NCI-H526 treated with DMSO at 0.1 percent for 48 hours (cell line): ENCODE measurements at places on chromosomes 5 and 9.

- DNase-seq, result no peak
These were observed 298.0 kb downstream of the FBXL7 start for GRCh38 chr5:15798006-15798405.

DNA sequence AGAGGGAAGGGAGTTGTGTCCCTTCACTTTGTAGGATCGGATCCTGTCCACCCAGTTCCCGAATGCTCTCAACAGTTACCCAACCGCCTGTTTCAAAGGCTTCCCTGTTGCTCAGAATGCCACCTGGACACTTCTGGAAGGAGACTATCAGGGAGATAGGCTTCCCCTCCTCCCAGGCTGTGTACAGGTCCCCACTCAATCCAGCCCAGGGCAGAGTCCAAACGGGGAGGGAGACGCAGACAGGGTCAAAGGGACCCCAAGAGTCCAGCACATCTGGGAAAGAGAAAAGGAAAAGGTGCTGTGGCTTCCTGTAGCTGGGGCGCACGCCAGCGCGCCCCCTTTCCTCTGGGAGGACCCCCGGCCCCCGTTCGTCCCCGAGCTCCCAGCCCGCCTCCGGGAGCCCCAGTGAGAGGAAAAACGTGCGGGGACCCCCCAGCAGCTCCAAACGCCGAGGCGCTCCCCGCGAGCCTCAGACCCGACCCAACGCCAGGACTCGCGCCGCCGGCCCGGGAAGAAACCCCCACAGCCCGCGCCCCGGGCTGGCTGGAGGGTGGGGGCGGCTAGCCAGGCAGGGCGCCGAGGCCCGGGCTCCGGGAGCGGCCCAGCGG, 640 bp downstream of the SURF4 start:
- no peak for DNase-seq

- DNase-seq, result no peak
These were observed 32.9 kb upstream of the DTWD2 start for GRCh38 chr5:119021149-119021732.

DNA sequence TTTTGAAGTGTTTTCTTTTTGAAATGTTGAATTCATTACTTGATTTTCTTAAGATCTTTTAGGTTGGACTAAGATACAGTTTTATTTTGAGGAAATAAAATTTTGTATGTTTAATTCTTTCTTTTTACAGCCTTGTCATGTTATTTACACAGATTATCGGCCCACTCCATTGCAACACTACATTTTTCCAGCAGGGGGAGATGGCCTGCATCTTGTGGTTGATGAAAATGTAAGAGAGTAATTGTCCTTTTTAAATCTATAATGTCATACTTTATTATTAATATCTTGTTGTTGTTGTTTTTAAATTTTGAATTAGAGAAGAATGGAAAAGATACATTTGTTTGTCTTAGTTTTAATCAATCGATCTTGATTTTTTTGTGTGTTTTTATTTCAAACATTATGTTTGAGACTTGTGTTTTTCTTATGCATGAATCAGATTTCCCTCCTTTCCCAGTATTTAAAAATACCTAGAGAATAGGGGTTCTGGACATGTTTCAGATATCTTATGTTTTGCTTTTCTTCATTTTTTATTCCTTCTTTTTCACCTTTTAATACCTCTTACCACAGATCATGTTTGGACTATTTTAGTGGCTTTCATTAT, 36.7 kb downstream of the MTREX start:
- DNase-seq, result no peak

GRCh38 chr5:40733879-40734563, 21.7 kb downstream of the TTC33 start:
- no peak for DNase-seq

DNA sequence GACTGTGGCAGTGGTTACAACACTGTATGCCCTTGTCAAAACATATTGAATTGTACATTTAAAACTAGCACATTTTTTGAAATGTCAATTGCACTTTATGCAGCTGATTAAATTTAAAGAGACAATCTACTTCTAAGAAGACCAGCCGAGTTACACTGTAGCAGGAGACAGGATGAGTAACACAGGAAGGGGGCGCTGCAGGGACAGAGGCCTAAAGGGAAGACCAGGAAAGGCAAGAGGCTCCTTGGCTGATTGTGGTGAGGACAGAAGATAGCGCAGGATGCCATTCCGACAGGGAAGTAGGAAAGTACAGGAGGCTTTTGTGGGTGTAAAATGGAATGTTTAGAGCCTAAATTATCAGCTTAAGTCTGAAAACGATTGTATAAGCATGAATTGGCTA, 28.2 kb upstream of the PPP2R2B start:
- no peak for DNase-seq

GRCh38 chr9:16105168-16106020, 552.6 kb downstream of the CCDC171 start:
- no peak for DNase-seq

- no peak for DNase-seq
These were observed 350 bp upstream of the SLC25A46 start for GRCh38 chr5:110738503-110738811.

GRCh38 chr5:72427488-72428437, 79.4 kb downstream of the ZNF366 start:
- peak; percentile 1 for DNase-seq

GRCh38 chr9:131465401-131465800, 37.3 kb upstream of the POMT1 start:
- DNase-seq, result no peak

GRCh38 chr5:78293851-78294247, 649 bp downstream of the AP3B1 start:
- DNase-seq, result no peak

DNA sequence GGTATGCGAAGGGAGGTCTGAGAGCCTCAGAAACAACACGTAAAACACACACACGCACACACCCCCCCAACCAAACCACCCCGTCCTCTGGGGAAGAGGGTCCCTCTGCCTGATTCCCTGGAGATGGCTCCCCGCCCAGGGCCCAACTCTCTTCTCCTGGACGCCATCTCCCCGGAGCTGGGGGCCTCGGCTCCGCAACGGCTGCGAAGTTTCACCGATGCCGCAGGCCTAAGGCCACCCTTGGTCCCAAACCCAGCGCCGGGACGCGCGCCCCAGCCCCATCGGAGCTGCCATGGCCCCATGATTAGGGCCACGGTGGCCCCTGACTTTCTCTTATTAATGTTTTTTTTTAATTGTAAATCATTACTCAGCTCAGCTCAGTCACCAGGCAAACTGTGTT, 181.4 kb upstream of the TBCA start:
- no peak for DNase-seq

GRCh38 chr9:9004810-9005209, 1205.2 kb upstream of the DMAC1 start:
- peak; percentile 39 for DNase-seq

DNA sequence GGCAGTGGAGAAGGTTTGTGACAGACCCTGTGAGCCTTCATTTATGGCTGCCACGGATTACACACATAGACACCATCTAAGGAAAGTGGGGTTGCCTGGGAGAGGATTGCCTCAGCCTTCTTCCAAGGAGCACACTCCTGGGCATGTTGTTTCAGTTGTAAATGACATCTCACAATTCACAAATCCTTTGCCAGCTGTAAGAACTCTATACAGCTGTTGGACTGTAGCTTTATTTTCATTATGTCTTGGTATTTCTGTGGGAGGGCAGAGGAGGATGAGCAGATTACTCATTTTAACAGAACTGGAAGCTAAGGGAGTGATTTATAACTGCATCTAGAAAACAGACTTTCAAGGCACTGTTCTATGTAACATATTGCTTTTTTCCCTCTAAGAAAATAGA, 25.6 kb downstream of the MELK start:
- DNase-seq, result no peak

DNA sequence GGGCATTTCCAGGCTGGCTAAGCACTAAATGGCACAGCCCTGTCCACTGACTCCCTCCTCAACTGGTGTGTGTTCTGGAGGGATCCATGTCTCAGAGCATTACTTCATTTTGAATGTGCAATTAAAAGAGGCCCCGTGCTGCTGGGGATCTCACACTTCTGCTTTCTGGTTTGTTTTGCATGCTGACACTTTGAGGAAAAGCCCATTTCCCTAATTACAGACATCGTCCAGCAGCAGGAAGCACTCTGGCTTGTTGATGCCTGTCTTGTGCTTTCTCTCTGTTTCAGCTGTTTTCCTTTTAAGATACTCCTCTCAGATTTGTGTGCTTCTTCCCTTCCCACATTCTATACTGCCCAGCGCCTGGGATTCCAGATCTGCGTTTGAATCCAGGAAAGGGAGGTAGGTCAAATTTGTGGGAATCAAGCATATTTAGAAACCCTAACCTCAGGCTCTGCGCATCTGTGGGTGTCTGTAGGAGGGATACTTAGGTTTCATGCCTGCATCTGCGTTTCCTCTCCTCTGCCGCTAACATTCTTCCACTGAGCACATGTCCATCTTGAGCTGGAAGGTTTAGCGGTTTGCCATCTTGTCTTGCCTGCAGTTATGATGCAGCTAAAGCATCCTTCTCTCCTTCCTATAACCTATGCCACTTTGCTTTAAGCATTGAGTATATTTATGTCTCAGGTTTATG, 25.7 kb downstream of the SYK start:
- DNase-seq, result no peak

GRCh38 chr5:113031104-113031503, 54.5 kb downstream of the DCP2 start:
- DNase-seq, result no peak

DNA sequence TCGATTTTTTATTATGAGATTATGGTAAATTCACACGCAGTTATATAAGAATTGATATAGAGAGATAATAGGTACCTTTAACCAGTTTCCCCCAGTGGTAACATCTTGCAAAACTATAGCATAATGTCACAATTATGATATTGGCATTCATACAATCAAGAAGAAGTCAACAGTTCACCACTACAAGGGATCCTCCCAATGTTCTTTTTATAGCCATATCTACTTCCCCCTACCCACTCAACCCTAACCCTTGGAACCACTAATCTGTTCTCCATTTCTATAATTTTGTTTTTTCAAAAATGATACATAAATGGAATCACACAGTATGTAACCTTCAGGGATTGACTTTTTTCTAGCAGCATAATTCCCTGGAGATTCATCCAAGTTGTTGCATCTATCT, 9.8 kb downstream of the ACTL7B start:
- no peak for DNase-seq
